NCI-H146 (cell line): ENCODE measurements at places on chromosomes 2 and 18.

GRCh38 chr18:28152354-28152753 is 24.6 kb downstream of the CDH2 start:
- DNase-seq = no peak

DNA sequence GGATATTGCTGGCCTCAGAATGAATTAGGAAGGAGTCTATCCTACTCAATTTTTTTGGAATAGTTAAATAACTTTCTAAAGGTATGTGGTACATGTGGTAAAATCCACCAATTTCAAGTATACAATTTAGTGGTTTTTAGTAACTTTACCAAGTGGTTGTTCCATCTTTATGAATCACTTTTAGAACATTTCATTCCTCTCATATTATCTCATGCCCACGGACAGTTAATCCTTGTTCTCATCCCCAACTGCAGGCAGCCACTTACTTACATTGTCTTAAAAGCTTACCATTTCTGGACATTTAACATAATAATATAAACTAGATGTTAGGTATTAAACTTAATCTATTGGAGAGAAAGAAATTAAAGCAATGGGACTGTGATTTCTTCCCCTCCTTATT is 146.3 kb upstream of the ZC3H15 start:
- DNase-seq = no peak

- no peak for DNase-seq
Measured at GRCh38 chr18:47658498-47658897, 272.0 kb downstream of the SMAD2 start.

DNA sequence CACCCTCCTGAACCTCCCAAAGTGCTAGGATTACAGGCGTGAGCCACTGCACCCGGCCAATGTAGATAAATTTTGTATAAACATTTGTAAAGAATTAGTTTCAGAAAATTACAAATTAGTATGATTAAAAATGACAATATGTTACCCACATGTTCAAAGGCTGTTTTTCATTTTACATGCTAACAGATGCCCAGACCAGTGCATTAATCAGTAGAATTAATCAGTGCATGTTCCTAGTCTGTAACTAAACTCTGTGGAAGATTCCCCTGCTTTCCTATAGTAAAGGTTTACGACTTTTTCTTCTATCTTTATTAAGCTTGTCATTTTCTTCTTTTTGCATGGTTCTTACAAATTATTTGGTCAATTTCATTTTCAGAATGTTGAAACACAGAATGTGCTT is 65.8 kb downstream of the UGGT1 start:
- no peak for DNase-seq

DNA sequence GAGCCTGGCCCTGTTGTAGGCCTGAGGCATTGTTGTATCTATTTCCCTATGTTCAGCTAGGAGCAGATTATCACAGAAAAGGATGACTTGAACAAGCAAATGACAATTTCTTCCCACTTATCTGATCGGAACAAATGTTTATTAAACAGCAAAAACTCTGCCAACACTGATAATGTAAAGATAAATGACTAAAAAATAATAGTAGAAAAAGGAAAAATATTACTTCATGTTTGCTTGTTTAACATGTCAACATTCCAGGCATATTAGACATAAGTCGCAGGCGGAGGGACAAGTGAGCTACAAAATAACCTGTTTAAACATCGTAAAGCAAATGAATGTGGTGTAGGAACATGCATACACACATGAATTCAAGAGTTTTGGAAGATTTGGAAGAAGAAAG is 257.9 kb downstream of the TMX3 start:
- DNase-seq = no peak

GRCh38 chr2:86224645-86225355 is 25.5 kb downstream of the MRPL35 start:
- DNase-seq = no peak

DNA sequence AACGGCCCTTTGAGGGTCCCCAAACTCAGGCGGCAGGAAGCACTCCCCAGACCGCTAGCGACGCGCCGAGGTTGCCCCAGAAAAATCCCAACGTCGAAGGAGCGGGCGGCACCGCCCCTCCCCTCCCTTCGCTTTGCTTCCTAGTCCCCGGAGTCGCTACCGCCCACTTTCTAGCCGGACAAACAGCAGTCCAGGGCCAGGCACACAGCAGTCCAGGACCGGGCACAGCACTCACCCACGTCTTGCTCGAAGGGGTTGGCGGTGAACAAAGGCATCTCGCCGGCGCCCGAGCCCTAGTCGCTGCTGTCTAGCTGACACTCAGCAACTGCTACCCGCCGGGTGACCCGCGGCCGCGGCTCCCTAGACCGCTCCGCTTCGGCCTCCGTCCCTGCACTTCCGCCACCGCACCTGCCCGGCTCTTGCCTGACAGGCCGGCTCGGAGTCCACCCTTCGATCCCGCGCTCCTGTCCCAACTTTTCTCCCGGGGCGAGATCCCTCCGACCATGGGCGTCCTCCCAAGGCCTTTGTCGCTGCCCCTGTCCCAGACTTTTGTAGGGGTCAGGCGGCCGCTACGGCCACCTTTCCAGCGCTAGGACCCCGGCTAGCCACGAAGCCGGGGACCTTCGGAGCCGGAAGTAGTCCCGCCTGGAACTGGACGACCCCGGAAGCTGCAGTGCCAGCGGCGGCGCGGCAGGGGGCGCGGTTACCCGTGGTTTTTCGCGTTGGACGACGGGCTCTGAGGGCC is at the start of gene STAM2:
TSS of gene STAM2 (minus strand) at position 396 of the 745 bp plus-strand sequence. CDS start at position 275, 121 bp downstream.
- peak; percentile 76 for DNase-seq

DNA sequence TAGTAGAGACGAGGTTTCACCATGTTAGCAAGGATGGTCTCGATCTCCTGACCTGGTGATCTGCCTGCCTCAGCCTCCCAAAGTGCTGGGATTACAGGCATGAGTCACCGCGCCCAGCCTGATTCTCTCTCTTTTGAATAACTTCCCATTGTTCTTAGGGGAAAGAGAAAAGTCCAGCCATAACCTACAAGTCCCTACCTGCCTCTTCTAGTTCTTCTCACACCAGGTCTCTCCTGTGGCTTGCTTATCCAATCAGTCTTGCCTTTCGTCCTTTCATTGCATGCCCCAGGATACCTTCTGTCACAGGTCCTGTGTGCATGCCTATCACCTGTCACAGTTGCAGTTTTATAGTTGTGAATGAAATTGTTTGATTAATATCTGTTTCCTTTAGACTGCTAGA is 148.1 kb downstream of the SLC4A3 start:
- DNase-seq = no peak

DNA sequence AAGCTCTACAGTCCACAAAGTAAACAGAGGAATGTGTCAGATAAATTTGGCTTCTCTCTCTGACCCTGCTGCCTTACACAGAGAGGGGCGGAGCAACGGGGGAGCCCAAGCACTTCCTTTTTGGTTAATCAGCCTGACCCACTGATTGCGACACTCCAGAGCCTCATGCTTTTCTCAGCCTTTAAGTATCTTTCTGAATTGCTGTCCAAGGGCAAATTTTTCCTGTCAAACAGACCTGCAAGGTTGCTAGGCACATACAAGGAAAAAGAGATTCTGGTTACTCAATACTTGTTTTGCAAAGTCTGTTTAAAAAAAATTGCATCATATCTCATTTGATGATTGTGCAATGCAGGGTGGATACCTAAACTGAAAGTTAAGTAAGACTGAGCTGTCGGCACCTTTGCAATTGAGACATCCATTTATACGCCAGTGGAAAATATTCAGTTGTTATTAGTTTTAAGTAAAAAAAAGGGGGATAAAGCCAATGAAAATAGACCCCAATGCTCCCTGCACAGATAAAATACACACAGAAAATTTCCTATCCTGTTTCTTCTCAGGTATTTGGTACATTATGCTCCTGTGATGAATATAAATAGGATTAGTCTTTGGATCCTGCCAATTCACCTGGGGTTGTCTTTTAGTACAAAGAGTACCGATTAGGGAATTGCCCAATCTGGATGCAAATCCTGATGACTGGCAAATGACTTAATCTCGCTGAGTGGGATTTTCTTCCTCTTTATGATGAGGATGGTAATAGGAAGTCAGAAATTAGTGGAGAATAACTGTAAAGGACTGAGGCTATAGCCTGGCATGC is 260.2 kb upstream of the TRIB2 start:
- DNase-seq = no peak

GRCh38 chr2:74029714-74030397 is 45.1 kb downstream of the TET3 start:
- no peak for DNase-seq

GRCh38 chr2:143936848-143937722 is 582.8 kb downstream of the ZEB2 start:
- peak; percentile 71 for DNase-seq

DNA sequence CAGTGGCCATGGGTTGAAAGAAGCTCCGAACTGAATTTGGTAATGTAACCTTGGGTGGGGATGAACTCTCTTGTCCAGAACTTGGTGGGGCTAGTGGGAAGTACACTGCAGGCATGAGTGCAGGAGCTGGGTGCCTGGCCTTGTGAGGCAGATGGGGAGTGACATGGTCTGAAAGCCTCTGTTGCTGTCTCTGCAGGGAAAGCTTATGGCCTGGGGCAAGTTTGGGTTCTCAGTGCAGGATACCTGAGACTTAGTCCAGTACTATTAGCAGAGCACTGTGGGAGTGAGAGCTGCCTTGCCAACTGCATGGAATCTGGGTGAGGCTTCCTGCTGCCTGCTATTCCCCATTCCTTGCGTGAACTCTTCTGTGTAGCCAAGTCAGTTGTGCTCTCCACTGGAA is 1620.9 kb upstream of the NXPH2 start:
- no peak for DNase-seq

GRCh38 chr2:30486655-30487054 is 39.6 kb downstream of the LCLAT1 start:
- no peak for DNase-seq

GRCh38 chr2:135149251-135149650 is 97.2 kb downstream of the RAB3GAP1 start:
- DNase-seq = no peak

GRCh38 chr18:41936471-41937134 is 18.4 kb upstream of the PIK3C3 start:
- no peak for DNase-seq

DNA sequence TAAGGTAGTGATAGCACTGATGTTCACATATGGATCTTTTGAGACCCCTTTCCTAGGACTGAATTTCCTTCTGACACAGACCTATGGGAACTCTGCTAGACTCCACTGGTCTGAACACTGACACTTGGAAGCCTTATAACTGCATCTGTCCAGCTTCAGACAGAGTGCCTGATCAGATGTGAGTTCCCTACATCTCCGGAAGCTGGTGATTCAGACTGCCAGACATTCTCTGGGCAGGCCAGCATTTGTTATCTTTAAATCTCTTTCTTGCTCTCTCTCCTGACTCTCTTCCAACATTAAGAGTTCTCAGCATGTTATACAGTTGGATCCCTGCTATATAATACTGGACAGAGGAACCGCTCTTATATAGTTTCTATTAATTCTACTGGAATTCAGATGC is 408.5 kb downstream of the ZEB2 start:
- DNase-seq = no peak

- DNase-seq = no peak
Measured at GRCh38 chr18:69209761-69210160, 190.9 kb upstream of the DOK6 start.

- DNase-seq = no peak
Measured at GRCh38 chr2:10085043-10085667, 4.9 kb upstream of the CYS1 start.

DNA sequence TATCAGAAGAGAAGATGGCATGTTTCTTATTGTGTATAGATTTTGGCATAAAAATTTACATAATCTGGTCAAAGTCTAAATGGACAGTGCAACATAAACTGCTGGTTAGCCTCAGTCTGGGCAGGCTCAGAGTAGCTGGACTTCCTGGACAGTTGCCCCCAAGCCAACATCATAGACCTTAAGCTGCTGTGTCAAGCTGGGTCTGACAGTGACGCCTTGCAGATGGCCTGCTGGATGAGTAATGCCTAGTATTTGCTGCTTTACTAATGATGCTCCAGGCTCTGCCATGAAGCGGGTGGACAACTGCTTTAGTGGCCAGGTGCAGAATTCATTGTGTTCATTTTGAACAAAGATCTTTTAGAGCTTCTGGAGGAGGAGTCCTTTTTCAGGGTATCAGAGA is 603.7 kb upstream of the ZEB2 start:
- DNase-seq = peak; percentile 13

- DNase-seq = peak; percentile 81
Measured at GRCh38 chr2:207847807-207848544, 78.3 kb upstream of the FZD5 start.

DNA sequence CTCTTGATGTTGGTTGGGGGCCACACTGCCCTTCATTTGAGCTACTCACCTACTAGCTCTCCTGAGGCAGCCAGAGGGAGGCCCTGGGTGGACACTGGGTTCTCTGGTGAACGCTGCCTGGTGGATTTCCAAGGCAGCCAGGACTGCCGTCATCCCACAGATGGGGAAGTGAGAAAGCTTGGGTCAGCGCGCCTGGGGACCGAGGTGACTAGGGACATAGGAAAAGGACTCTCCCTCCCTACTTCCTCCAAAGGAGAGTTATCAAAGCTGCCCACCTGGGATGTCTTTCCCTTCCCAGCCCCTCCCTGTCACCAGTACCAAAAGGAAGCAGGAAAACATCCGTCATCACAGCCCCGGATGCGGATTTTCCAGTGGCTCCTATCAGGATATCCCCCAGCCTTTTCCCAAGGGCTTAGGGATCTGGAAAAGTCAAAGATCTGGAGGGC is 3.8 kb upstream of the SEMA4C start:
- no peak for DNase-seq

- no peak for DNase-seq
Measured at GRCh38 chr18:55608497-55608896, 20.5 kb upstream of the TCF4 start.
